Caco-2 (cell line): ENCODE measurements at places on chromosomes 1 and 21.

DNA sequence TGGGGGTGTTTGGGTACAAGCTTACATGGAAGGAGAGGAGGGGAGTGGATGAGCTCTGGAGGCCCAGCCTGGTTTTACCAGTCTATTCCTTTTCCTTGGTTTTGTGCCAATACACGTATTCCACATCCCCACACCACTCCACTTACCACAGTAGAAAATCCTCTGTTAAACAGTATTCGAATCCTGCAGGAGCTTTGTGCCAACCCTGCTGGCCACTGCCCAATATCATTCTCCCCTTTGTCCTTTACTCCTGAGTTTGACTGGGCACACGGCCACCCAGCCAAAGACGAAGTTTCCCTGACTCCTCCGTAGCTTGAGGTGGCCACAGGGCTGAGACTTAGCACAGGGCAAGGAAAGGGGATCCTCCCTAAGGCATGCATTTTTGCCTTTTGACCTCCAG is 61.6 kb downstream of the TMCO4 start:
- no peak for DNase-seq

GRCh38 chr1:157151073-157151472 is 12.9 kb upstream of the ETV3 start:
- no peak for DNase-seq

DNA sequence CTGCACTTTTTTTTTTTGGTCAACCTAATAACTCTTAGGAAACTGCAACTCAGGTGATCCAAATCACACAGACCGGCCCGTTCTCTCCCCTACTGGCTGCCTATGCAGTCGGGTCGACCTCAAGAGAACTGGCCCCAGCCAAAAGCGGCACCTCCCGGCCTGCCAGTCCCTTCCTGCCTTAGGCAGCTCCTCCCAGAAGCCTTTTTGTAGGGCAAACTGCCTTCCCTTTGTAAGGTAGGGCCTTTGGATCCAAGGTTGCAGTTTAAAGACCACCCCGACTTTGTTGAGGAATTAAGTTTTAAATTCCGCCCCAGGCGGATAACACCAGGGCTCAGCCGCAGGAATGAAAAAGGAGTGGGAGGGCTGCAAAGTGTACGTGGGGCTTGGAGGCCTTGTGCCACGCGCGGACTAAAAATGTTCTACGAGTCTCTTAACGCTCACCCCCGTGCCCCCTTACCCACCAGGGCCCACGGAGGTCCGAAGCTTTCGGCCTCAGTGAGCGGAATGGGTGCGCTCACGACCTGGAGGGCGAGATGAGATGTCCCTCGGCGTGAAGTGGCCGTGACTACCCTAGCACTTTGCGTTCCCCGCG is 642 bp upstream of the ST3GAL3 start:
- peak; percentile 39 for DNase-seq

DNA sequence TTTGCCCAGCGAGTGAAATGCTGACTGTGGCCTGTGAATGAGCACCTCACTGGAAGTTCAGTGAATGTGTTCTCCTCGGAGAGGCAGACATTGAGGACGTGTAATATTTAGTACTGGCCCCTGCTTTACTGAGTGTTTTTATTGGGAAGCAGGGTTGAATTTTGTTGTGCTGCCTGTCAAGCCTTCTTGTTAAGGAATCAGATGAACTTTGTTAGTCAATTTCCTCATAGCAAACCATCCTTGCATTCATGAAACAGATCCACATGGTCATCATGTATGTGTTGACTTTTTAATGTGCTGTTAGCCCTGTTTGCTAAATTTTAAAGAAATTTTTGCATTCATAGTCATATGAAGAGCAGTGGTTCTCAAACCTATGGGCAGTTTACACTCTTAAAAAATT is 47.9 kb downstream of the AGPAT3 start:
- DNase-seq, result no peak

GRCh38 chr1:146036965-146037646 is 15.6 kb upstream of the HJV start:
- DNase-seq, result peak; percentile 90

DNA sequence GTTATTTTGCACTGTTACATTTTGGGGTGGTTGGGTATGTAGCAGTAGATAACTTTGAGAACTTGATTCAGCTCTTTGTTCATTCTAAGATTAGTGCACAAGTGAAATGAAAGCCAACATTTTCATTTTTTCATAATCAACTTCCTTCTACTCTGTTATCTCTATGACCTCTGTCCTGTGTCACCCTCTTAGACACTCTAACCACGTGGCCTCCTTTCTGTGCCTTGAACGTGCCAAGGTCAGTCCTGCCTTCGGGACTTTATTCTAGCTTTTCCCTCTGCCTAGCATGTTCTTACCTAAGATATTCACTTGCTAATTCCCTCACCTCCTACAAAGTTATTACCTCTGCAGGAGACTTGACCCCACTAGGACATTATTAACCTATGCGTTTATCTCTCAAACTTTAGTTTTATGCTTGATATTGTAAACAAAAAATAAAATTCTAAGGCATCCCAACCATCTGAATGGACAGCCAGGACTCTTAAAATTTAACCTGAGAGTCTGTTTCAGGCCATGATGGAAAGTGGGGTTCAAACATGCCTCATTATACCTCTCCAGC is 19.2 kb upstream of the EDEM3 start:
- DNase-seq, result no peak

- no peak for DNase-seq
Measured at GRCh38 chr1:155064111-155064831, 731 bp downstream of the EFNA4 start.

- DNase-seq, result no peak
Measured at GRCh38 chr1:61097317-61097716, 15.0 kb downstream of the NFIA start.

DNA sequence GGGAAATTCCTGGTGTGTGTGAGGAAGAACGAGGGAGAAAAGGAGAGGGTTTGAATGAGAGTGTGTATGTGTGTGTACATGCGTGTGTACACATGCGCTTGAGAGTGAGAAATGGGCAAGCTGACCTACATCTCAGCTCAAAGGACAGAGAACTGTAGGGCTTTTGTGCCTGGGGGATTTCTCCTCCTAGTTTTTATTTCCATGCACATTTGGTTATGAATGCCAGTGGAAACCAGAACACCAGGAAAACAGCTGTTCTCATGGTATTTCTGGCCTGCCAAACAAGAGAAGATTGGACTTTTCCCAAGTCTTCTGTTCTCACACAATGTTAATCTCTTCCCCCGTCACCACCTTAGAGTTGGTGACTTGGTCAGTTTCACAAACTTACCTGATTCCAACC is 45.2 kb downstream of the SLC44A3 start:
- no peak for DNase-seq

DNA sequence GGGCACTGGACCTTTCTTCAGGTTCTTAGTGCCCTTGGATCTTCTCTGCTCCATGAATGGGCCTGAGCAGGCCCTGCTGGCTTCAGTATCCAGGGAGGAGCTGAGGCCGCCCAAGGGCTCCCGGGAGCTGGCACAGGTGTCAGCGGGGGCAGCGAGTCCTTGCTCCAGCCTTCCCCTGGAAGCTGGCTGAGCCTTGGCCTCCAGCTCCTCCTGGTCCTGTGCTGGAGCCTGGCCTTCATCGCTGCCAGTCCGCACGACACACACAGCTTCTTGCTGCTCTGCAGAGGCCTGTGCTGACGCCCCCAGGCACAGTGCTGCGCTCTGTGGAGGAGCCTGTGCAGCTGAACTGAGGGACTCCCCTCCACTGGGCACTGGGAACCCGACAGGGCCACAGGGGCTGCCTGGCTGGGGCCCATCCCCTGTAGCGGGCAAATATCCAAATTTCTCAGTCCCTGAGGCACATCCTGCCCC is 1.7 kb downstream of the SPOCD1 start:
- no peak for DNase-seq

GRCh38 chr1:36864823-36865601 is 169.3 kb downstream of the GRIK3 start:
- no peak for DNase-seq

- no peak for DNase-seq
Measured at GRCh38 chr21:41480086-41480690, 27.8 kb downstream of the TMPRSS2 start.

GRCh38 chr1:183223467-183223866 is 37.4 kb downstream of the LAMC2 start:
- no peak for DNase-seq

- DNase-seq, result peak; percentile 3
Measured at GRCh38 chr1:118081387-118081786, 103.6 kb downstream of the SPAG17 start.

- DNase-seq, result no peak
Measured at GRCh38 chr1:3908886-3909517, 8.9 kb upstream of the C1orf174 start.
